Regular cardiac myocyte (primary cell): ENCODE measurements at places on chromosomes 4 and X. TPM values are rescaled to one million over a fixed set of nuclear protein-coding genes. Genes with fewer than 3 reads are reported as not detected.

The PGRMC1 gene
- total RNA-seq, result 178 and 215 TPM in 2 replicates

The NPFFR2 gene
- not detected in 2 replicates for total RNA-seq

The TLR3 gene
- total RNA-seq, result 3.6 and 7.0 TPM in 2 replicates

The P2RY8 gene
- not detected in 2 replicates for total RNA-seq

The ZNF182 gene
- 2.1 and 3.7 TPM in 2 replicates for total RNA-seq

The L1CAM gene
- total RNA-seq, result 1.9 and 3.7 TPM in 2 replicates

The HTR2C gene
- not detected in 2 replicates for total RNA-seq

The CCNA2 gene
- total RNA-seq, result 9.6 and 97.6 TPM in 2 replicates

The DMRTC1 gene
- total RNA-seq, result not detected in 2 replicates

The GAGE12F gene
- total RNA-seq, result not detected in 2 replicates

The MTTP gene
- under 0.01 TPM in 2 replicates for total RNA-seq

The XAGE2 gene
- total RNA-seq, result not detected in 2 replicates

The ELF2 gene
- 28.4 and 44.0 TPM in 2 replicates for total RNA-seq
